ENCODE measurements at places on chromosomes 16 and 17.

DNA sequence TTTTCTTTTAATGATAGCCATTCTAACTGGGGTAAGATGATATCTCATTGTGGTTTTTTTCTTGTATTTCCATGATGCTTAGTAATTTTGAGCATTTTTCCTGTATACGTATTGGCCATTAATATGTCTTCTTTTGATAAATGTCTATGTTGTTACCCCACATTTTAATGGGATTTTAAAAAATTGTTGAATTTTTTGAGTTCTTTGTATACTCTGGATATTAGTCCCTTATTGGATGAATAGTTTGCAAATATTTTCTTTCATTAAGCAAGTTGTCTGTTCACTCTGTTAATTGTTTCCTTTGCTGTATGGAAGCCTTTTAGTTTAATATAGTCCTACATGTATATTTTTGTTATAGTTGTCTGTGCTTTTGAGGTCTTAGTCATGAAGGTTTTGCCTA, 79.8 kb downstream of the BCAS3 start:
- DNase-seq, result no peak

- DNase-seq, result no peak
These were observed 18.7 kb downstream of the LRRC75A start for GRCh38 chr17:16473044-16474011.

GRCh38 chr16:82960918-82961317, 334.1 kb downstream of the CDH13 start:
- DNase-seq, result no peak

GRCh38 chr16:54145881-54146280, 140.7 kb downstream of the IRX3 start:
- DNase-seq, result no peak

- DNase-seq, result no peak
These were observed 91.7 kb downstream of the TANGO6 start for GRCh38 chr16:68935008-68935407.

- peak; percentile 31 for DNase-seq
These were observed 11.1 kb downstream of the NLRC5 start for GRCh38 chr16:57000271-57001025.

DNA sequence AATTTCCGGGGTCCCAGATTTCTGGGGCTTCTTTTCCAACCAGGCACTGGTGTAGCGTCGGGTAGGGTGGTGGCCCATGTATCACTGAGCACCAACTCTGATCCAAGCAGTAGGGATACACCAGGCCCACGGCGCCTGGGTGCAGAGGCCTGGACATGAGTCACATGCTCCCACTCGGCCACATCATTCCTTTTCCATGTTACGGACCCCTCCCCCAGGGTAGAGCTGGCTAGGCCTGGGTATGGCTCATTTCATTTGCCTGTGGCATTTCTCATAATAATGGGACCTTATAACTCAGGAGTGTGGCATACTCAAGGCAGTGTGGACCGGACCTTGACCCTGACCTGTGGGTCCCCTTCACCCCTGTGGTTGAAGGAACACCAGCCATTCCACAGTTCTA, 18.0 kb upstream of the NDRG4 start:
- no peak for DNase-seq

- DNase-seq, result no peak
These were observed 19.2 kb downstream of the KDM8 start for GRCh38 chr16:27222249-27223225.

- DNase-seq, result no peak
These were observed 5.2 kb downstream of the SDR42E1 start for GRCh38 chr16:82006036-82006435.

DNA sequence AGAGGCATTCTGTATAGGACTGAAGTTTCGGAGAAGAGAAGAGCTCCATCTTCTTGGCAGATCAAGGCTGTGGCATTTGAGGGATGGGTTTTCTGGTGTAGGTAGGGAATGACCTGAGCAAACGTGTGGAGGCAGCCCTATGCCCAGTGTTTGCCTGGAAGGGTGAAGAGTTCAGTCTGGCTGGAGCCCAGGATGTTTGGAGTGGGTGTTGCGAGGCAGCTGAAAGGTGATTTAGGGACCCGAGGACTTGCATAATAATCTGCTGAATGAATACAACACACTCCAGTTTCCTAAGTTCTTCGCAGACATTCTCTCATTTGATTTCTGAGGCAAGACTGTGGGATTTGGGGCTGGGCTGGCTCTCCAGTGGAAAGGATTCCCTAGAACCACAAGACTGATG, 186.2 kb downstream of the CYLD start:
- no peak for DNase-seq

All from GOT3 (cell line).